LHCN-M2 (cell line): ENCODE measurements at places on chromosomes 1 and 21. TPM values are rescaled to one million over a fixed set of nuclear protein-coding genes. Genes with fewer than 3 reads are reported as not detected.

GRCh38 chr1:20108366-20109123 lies 10.8 kb downstream of the PLA2G2D start:
- DNase-seq, result no peak

The KLHDC9 gene
- 0.29 and 0.71 TPM in 2 replicates for total RNA-seq

The AQP10 gene
- total RNA-seq, result not detected in 2 replicates

DNA sequence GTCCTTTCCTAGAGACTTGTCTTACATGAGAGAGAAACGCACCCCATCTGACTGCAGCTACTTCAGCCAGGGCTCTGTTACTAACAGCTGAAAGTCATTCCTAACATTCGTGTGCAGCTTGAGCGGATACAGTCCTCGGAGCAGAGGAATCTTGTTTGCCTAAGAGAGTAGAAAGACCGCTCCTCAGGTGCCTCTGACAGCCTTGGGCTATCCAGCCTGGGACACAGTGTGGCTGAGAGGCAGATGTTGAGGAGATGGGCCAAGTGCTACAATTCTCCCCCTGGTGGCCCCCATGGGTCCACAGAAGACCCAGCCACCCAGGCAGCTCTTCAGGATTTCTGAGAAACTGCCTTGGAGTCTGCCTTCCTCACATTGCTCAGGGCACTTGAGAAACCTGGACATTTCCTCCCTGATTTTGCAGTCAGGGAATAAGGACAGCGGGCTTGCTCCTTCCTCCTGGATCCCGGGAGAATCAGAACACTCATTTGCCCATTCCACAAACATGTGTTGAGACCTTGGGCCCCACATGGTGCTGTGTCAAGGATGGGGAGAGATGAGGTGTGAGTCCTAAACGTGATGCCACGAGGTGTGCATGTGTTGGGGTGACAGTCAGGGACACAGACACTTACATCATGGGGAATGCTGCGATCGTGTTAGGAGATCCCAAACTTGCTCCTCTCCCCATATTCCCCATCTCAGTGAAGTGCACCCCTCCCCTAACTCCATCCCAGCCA lies 13.1 kb downstream of the TRIM62 start:
- no peak for DNase-seq

GRCh38 chr1:26556111-26556510 lies 26.6 kb downstream of the RPS6KA1 start:
- no peak for DNase-seq

GRCh38 chr21:35172231-35172630 lies 123.1 kb upstream of the RUNX1 start:
- DNase-seq, result no peak

GRCh38 chr1:204478172-204478899 lies 16.3 kb downstream of the PIK3C2B start:
- DNase-seq, result no peak

DNA sequence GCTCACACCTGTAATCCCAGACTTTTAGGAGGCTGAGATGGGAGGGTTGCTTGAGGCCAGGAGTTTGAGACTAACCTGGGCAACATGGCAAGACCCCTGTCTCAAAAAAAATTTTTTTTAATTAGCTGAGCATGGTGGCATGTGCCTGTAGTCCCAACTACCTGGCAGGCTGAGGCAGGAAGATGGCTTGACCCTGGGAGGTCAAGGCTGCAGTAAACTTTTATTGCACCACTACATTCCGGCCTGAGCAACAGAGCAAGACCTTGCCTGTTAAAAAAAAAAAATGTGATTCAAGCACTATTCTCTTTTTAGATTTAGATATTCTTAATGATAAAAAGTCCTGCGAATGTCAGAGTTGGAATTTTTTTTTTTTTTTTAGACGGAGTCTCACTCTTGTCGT lies 102.5 kb upstream of the L1TD1 start:
- no peak for DNase-seq

DNA sequence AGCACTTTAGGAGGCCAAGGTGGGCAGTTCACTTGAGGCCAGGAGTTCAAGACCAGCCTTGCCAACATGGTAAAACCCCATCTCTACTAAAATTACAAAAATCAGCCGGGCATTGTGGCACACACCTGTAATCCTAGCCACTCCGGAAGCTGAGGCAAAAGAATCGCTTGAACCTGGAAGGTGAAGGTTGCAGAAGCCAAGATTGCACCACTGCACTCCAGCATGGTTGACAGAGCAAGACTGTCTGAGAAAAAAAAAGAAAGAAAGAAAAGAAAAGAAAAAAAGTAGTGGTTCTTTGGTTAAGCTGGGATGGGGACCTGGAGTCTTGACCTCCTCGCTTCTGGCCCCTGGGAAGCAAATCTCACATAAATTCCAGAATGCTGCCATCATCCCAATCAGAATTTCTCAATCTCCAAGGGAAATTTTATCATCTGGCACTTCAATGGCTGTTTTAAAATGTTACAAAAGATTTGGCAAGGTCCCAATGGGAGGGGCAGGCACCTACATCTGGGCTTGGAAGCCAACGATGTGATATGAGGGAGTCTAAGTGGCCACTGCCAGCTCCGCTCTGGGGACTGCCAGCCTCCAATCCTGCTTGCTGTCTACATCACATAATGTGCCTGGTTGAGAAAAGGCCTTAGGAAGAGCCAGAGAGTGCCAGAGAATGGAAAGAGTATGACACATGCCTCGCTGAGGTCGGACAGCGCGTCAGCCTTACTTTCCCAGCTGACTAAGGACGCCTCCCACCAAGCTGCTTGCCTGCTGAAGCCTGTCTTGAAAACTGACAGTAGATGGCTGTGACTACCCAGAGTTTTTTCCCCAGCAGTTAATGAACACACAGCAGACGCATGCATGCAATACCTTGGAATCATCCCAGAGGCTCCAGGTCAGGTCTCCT lies 42.1 kb upstream of the SRP9 start:
- DNase-seq, result peak; percentile 94

GRCh38 chr21:44648557-44649311 lies 2.5 kb downstream of the KRTAP10-11 start:
- DNase-seq, result no peak

GRCh38 chr1:230827081-230827681 lies 41.1 kb downstream of the C1orf198 start:
- DNase-seq, result peak; percentile 83

The ANGPTL3 gene
- not detected in 2 replicates for total RNA-seq

GRCh38 chr1:38087676-38088075 lies 41.1 kb upstream of the POU3F1 start:
- DNase-seq, result no peak

DNA sequence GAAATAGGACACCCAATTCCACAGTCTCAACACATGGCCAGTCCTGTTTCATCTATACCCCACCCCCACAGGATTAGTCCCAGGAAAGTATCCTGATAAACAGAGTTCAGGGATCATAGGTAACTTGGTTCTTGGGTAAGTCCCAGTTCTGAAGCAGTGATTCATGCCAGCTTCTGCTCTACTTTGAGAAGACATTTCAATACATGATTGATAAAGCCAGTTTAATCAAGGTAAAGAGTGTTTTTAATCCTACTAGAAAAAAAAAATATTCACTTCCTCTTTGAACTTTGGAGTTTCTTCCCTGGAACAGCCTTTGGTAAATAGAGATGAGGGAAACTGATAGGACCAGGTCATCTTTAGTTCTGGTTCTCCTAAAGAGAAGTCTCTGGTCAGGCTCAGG lies 142.4 kb downstream of the TLR5 start:
- DNase-seq, result no peak

The TEDDM1 gene
- total RNA-seq, result not detected in 2 replicates

The PIGM gene
- total RNA-seq, result 4.3 and 5.4 TPM in 2 replicates

The KMO gene
- under 0.01 TPM in 1 of 2 replicates, not detected in the other for total RNA-seq

GRCh38 chr21:14603202-14603601 lies 57.1 kb upstream of the SAMSN1 start:
- peak; percentile 26 for DNase-seq

The TMEM240 gene
- total RNA-seq, result 0.63 and 0.83 TPM in 2 replicates

- no peak for DNase-seq
Observed at GRCh38 chr1:206834711-206835110, 30.7 kb upstream of the IL20 start.

GRCh38 chr1:178124115-178124514 lies 30.2 kb downstream of the RASAL2 start:
- DNase-seq, result no peak

DNA sequence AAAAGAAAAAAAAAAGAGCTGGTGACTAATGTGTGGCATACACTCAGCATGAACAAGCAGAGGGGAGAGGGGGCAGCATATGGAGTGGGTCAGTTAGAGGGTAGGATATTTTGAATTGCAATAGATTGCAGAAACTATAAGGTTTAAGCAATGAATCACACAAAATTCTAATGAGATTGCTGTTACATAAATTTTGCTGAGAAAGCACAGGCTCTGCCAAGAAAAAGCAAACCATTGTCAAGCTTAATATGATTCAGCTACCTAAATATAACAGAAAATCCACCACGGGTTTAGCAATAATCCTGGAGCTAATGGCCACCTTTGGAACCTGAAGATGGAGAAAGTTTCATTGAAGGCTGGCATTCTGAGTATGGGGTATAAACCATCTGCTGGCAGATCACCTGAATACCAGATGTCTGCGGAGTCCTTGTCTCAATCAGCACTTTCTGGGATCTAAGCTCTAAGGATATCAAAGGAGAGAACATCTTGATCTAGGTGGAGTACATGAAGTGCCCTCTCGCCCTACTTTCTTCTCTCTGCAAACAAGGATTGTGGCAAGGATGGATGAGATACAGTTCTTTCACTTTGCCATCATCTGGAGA lies 30.3 kb upstream of the ANGPTL7 start:
- DNase-seq, result peak; percentile 88

The KRTAP13-2 gene
- not detected in 2 replicates for total RNA-seq

DNA sequence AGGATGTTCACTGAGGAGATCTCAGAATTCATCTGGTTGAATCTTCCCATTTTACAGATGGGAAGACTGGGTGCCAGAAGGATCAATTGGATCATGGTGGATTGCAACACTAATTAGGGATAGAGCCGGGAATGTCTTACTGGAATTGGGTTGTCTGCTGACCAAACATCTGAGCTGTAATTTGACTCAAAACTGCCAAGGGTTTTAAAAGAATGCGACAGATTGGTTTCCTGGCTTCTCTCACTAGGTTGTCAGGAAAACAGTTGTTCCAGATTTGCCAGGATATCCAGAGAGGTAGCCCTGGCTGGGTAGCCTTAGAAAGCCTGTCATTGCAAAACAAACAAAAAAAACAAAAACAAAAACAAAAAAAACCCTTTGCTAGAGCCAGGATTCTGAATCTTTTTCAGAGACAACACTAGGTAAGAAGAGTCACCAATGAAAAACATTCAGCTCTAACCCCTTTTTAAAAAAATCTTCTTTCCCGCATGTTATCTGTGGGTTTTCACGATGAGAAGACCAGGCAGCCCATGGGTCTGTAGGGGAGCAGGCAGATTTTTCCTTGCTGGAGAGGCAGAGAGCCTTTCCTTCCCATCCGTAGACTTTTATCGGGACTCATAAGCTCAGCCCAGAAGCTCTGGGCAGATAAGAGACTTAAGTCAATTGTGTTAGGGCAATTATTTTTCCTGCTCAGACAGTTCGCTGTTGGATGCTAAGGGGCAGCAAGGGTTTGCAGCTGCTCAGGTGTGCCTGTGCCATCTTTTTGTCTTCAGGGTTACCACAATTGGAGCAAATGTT lies 418.9 kb downstream of the PRDM2 start:
- no peak for DNase-seq

The SPRR2E gene
- not detected in 2 replicates for total RNA-seq

DNA sequence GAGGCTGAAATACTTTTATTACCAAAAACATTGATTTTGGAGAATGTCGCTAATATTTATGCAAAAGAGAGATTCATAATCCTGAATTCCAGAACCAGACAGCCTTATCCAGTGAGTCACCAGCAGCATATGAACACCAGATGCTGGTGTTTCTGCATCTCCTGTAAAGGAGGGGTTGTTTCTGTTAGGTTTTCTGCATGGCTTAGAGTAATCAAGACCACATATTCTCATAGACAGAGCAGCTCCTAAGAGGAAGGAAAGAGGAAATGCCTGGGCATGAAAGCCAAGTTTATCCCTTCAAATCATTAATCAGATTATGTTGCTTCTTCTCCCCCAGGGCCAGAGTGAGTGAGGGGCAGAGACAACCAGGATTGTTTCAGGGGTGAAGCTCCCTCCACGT lies 86.2 kb downstream of the NGF start:
- peak; percentile 84 for DNase-seq

The TAL1 gene
- total RNA-seq, result not detected in 2 replicates

DNA sequence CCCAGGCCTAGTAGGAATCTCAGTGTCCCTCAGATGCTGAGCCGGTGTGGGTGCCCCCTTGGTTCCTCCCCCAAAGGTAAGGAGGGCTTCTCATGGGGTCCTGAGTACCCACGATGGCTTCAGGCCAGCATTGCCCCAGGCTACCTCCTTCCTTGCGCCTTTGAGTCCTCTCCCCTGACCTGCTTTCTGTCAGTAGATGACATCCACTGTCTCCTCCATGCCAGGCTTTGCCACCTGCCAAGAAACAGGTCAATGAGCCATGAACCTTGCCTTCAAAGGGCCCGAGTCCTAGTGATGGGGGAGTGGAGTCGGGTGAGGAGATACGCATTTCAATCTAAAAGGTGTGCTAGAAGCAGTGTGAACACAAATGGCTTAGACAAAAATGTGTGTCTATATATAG lies 15.6 kb downstream of the WNT4 start:
- no peak for DNase-seq

The SMYD2 gene
- total RNA-seq, result 30.5 and 42.4 TPM in 2 replicates

The CNR2 gene
- total RNA-seq, result under 0.01 TPM in 1 of 2 replicates, not detected in the other

DNA sequence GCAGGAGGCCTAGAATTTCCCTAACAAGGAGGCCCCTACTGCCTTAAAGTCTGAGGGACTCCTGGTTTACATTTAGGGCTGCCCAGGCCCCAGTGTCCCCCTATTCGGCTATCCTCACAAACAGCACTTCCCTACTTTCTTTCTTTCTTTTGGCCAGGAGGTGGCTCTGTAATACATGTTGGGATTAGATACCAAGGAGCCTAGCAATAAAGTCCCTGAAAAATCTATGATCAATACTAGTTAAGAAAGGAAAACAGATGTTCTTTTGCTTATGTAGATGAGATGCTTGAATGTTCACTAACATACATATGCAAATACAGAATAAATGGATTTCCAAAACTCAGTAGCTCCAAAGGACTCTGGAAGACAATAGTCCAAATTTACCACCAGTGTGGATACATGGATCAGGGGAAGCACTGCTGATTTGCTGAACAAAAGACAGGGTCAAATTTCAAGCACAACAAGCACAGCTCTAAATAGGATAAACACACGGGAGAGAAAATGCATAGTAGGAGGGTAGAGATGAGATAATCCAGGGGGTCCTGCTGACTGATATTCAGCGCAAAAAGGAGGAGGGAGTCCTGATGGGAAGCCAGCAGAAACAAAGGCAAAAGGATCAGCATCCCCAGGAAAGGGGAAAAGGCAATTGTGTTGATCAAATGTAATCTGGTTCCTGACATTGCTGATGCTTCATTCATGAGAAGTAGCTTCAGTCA lies 240.0 kb downstream of the NUF2 start:
- DNase-seq, result peak; percentile 13

GRCh38 chr1:170893655-170894297 lies 41.6 kb upstream of the MROH9 start:
- no peak for DNase-seq

The RHOU gene
- total RNA-seq, result 0.58 and 0.86 TPM in 2 replicates

The TMEM9 gene
- total RNA-seq, result 105 and 114 TPM in 2 replicates

The SPRR1B gene
- total RNA-seq, result not detected in 2 replicates

DNA sequence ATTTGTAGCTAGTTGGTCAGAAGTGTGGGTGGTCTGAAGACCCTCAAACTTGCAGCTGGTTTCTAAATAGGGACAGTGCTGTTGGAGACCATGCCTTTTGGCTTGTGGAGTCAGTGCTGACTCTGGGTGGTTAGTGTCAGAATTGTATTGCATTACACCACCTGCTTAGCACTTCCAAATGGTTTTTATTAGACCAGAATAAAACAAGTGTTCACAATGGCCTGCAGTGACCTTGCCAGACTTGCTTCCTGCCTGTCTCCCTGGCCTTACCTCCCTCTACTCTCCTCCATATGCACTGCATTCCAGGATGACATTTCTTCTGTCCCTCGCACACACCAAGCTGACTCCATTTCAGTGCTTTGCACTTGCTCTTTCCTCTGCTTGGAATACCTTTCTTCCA lies 72.7 kb upstream of the CNIH3 start:
- DNase-seq, result peak; percentile 74
